Endodermal cell (in vitro differentiated cells): ENCODE measurements at places on chromosomes 11 and 22.

DNA sequence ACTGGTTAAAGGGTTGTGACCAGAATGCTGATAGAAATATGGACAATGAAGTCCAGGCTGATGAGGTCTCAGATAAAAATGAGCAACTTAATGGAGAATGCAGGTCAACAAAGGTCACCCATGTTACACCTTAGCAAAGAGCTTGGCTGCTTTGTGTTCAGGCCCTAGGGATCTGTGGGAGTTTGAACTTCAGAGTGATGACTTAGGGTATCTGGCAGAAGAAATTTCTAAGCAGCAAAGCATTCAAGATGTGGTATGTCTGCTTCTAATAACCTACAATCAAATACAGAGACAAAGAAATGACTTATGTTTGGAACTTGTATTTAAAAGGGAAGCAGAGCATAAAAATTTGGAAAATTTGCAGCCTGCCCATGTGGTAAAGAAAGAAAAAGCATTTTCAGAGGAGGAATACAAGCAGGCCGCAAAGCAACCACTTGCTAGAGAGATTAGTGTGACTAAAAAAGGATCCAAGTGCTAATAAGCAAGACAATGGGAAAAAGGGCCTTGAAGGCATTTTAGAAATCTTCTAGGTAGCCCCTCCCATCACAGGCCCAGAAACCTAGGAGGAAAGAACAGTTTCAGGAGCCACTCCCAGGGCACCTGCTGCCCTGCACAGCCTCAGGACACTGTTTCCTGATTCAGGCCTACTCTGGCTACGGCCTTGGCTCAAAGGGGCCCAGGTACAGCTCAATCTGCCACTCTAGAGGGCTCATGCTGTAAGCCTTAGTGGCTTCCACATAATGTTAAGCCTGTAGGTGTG is 41.3 kb downstream of the TNKS1BP1 start:
- DNase-seq, result peak; percentile 66

GRCh38 chr11:82906236-82906635 is 4.7 kb downstream of the DDIAS start:
- DNase-seq, result no peak

- DNase-seq, result peak; percentile 87
These were observed 26.7 kb upstream of the TOLLIP start for GRCh38 chr11:1335811-1336761.

GRCh38 chr22:27260087-27260698 is 541.4 kb downstream of the MN1 start:
- no peak for DNase-seq

- DNase-seq, result no peak
These were observed 53.0 kb upstream of the LMO2 start for GRCh38 chr11:33944693-33945424.

DNA sequence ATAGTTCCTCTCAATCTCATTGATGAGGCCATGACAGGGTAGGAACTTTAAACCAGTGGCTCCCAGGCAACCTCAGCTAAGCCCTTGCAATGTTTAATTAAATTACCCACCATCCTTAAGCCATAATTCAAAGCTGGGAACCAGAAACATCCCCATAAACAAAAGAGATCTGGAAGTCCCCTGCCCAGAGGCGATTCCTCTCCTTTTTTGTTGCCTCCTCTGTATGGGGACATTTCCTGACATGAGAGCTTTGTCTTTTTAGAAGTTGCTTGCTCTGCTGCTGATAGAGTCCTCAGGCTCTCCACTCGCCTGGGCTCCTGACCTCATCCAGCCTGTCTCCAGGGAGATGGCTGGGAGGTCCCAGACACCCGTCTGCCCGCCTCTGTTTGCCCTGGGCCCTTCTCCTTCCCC is 3.2 kb downstream of the DTX4 start:
- no peak for DNase-seq

GRCh38 chr11:64359712-64360445 is 917 bp downstream of the RPS6KA4 start:
- DNase-seq, result peak; percentile 41

DNA sequence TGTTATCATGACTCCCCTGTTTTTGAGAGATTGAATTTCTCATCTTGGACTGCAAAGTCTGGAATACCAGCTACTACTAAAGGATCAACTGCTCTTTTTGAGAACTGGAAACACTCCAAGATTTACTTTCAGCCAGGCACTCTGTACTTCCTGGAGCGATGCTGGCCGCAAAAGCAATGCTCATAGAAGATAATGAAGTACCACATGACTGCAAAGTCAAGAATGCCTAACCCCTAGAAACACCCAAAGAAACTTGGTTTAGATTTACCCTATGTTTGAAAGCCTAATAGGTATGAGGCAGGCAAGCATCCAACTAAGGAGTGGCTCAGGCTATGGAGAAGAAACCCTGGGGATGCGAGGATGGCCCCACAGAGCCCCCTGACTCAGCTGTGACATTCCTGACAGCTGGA is 47.7 kb upstream of the ARHGAP20 start:
- no peak for DNase-seq

DNA sequence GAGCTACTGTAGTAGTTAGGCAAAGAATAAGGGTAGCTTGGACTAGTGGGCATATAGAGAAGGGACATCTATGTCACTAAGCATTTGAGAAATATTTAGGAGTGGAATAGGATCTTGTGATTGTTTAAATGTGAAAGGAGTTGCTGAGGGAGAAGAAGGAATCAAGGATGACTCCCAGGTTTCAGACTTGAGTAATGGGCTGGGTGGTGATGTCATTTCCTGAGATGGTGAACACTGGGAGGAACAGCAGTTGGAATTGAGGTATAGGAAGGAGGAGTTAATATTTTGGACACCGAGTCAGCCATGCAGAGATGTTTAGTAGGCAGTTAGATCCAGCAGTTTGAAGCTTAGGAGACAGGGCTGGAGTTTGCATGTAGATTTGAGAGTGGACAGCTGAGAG is 40.1 kb downstream of the REXO2 start:
- DNase-seq, result no peak

DNA sequence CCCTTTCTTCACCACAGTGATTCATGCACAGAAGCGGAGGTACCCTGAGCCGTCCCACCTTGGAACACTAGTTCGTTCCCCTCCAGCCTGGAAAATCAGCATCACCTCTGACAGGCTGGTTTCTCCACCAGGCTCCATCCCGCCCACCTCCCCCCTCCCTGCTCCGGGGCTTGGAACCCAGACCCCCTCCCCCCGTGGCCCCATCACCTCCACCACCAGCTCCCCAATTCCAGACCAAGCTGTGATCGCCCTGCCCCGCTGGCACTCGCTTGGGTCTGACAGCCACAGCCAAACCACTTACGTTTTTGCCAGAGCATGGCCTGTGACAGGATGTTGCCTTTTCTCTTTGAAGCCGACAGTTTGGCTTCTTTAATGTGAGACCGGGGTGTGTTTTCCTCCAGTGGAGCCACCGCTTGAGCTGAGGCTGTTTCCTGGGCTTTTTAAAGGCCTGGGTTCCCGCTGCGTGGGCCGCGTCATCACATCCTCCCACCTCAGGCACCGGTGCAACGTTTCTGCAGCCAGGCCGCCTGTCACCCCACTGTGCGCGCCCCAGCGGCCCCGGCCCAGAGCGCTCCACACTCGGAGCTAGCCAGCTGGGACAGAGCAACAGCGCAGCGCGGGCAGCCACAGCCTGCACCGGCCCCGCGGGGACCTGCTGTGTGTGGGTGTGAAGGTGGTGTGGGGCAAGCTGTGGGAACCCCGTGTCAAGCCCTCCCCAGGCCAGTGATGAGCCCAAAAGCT is at the start of gene POU2AF1:
TSS of gene POU2AF1 (minus strand) at position 415 of the 741 bp plus-strand sequence. CDS start at position 317, 98 bp downstream.
- no peak for DNase-seq

DNA sequence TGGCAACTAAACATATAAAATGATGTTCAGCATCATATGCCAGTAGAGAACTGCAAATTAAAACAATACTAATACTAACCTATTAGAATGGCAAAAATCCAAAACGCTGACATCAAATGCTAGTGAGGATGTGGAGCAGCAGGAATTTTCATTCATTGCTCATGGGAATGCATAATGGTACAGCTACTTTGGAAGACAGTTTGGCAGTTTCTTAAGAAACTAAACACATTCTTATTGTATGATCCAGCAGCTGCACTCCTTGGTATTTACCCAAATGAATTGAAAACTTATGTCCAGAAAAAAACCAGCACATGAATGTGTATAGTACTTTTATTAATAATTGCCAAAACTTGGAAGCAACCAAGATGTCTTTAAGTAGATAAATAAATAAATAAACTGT is 258.0 kb downstream of the TENM4 start:
- DNase-seq, result no peak

DNA sequence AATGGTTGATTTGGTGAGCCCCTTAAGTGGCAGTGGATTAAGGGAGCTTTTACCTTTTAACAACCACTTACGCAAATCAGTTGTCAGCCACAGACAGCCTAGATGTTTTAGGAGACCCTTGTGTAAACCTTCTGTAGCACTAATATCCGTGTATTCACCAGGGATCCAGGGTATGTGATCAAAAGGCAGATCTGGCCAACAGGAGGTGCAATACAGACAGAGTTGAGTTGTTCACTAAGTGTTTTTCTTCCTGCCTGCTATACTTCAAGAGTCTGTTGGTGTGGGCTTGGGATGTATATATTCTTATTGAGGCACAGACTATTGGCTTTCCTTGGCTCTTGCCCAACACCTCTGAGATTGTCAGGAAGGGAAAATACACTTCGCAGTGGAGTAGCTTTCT is 175.1 kb downstream of the FAT3 start:
- no peak for DNase-seq

- DNase-seq, result peak; percentile 75
These were observed 19.2 kb downstream of the GLYATL1 start for GRCh38 chr11:58958500-58958899.

- DNase-seq, result no peak
These were observed 20.0 kb downstream of the MAML2 start for GRCh38 chr11:96322775-96323641.

- no peak for DNase-seq
These were observed 3.2 kb upstream of the NRXN2 start for GRCh38 chr11:64726211-64726641.

DNA sequence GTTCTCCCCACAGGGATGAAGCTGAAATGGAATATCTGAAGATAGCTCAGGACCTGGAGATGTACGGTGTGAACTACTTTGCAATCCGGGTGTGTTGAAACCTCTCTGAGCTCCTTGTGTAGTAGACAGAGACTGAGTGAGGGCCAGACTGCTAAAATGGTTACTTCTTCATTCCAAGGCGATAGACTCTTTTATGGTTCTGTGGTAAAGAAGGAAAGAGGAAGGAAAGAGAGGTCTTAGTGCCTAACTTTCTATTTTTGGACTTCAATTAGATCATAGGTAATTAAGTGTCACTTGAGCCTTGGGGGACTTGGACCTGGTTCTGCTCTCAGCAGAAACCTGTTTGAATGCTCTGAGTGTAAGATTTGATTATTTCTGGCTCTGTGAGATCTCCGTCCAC is 54.7 kb downstream of the NF2 start:
- DNase-seq, result no peak

- DNase-seq, result no peak
These were observed 38.2 kb downstream of the FEZ1 start for GRCh38 chr11:125457814-125458343.

- DNase-seq, result no peak
These were observed 204.6 kb downstream of the DBX1 start for GRCh38 chr11:19955660-19956059.

DNA sequence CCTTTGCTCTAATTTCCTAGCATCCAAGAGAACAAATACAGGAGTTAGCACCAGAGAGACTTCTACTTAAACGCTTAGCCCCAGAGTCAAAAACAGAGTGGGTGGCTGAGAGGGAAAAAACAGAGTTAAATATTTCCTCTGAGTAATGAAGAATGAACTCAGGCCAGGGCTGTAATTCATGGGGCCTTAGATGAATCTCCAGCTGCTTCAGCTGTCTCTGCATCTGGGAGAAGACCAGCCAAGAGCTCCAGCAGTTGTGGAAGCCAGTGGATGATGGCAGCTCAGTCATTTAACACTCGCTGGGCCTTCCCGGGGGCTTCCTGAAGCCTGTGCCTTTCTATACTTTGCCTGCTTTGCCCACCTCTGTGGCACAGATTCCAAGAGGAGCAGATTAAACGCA is 5.7 kb upstream of the ADAMTS15 start:
- no peak for DNase-seq
